HFFc6 (cell line): ENCODE measurements at places on chromosomes 12 and 14. TPM values are rescaled to one million over a fixed set of nuclear protein-coding genes. Genes with fewer than 3 reads are reported as not detected.

- H3K4me1 ChIP-seq: peaks cover 10% of the 10 kb centered on the region
- DNase-seq: no peak
- no peak overlapping the region for H3K27ac ChIP-seq
- peaks cover 16% of the 10 kb centered on the region for H3K36me3 ChIP-seq
These were observed 18.1 kb downstream of the CAMKK2 start for GRCh38 chr12:121278169-121279070.

DNA sequence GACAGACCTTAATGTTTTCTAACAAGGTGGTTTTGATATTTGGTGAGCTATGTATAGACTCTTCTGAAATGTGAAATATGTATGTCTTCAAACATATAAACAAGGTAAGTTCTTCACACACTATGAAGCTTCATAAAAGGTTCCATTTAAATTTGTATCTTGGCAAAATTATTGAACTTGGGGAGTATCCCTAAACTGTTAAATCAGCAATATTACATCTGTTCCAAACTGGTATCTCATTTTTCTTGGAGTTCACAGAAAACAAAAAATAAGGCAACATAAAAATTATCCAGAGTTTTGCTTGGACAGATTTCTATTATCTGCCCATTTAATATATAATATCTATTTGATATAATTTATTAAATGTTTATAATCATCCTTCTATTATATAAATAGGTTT is 62.4 kb downstream of the TAOK3 start:
- no peak overlapping the region; the same call in 1 of the 2 replicates for H3K27ac ChIP-seq
- H3K4me1 ChIP-seq: peaks cover 62% of the 10 kb centered on the region

DNA sequence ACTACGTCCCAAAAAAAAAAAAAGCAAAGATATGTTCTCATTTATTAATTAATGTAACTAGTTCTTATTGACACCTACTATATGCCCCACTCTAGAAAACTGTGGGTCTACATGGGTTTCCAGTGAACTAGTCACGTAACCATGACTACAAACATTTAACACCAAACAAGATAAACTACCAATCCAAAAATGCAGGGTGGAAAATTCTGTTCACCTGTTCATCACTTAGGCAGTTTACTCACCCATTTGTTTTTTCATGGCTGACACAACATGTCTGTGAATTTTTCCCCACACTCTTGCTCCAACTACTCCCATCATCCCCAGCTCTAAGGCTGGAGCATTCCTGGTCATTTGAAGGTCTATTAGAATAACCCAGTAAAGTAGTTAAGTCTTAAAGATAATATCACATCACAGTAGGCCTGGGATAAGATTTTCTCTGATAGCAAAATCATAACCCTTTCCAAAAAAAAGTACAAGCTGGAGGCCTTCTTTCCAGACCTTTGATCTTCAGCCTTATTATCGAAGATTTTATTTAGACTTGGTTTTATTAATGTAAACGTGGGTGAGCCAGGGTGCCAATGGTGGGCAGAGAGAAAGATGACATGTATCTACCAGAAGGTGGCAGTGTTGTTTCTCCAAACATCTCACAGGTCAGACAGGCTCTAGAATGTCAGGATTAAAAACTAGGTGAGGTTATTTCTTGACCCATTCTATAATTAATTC is 61.6 kb upstream of the DAAM1 start:
- no peak overlapping the region for H3K4me3 ChIP-seq
- peaks cover 13% of the 10 kb centered on the region; the same call in 1 of the 2 replicates for H3K4me1 ChIP-seq
- no peak overlapping the region for H3K27ac ChIP-seq
- no peaks in the 10 kb centered on the region for H3K36me3 ChIP-seq
- peak; percentile 53 for DNase-seq

GRCh38 chr12:119868992-119869391 is 8.1 kb downstream of the CIT start:
- peak; percentile 30 for DNase-seq
- H3K27ac ChIP-seq: peak overlapping the region; percentile 96
- peaks cover 26% of the 10 kb centered on the region for H3K4me1 ChIP-seq
- peaks cover 30% of the 10 kb centered on the region for H3K36me3 ChIP-seq
- H3K4me3 ChIP-seq: no peak overlapping the region
- H3K27me3 ChIP-seq: no peaks in the 10 kb centered on the region; the same call in 1 of the 2 replicates

- peaks cover 38% of the 10 kb centered on the region for H3K4me1 ChIP-seq
- peaks cover 17% of the 10 kb centered on the region for H3K36me3 ChIP-seq
- H3K4me3 ChIP-seq: no peak overlapping the region
- no peak for DNase-seq
- no peaks in the 10 kb centered on the region for H3K27me3 ChIP-seq
- no peak overlapping the region for H3K27ac ChIP-seq
These were observed 152.2 kb downstream of the ETV6 start for GRCh38 chr12:11801643-11802042.

DNA sequence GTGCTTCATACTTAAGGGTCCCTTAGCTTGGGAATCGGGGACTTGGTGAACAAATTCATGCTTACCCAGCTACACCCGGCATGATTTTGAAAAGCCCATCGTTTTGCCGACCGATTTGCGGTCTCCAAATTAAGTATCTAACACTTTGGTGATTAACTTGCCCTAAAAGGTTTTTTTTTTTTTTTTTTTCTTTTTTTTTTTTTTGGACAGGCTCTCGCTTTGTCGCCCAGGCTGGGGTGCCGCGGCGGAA is 843 bp upstream of the HSP90AA1 start:
- peaks cover 10% of the 10 kb centered on the region for H3K27me3 ChIP-seq
- H3K36me3 ChIP-seq: peaks cover 37% of the 10 kb centered on the region
- peak overlapping the region; percentile 77 for H3K4me3 ChIP-seq
- H3K27ac ChIP-seq: peak overlapping the region; percentile 67
- DNase-seq: no peak

GRCh38 chr12:101967506-101967905 is 90.1 kb downstream of the DRAM1 start:
- no peaks in the 10 kb centered on the region; the same call in 1 of the 2 replicates for H3K27me3 ChIP-seq
- H3K4me3 ChIP-seq: no peak overlapping the region
- H3K27ac ChIP-seq: no peak overlapping the region
- H3K36me3 ChIP-seq: no peaks in the 10 kb centered on the region

GRCh38 chr12:18864900-18865561 is 127.1 kb downstream of the CAPZA3 start:
- peak; percentile 55 for DNase-seq
- H3K4me3 ChIP-seq: peak overlapping the region; percentile 79
- peak overlapping the region; percentile 68 for H3K27ac ChIP-seq

DNA sequence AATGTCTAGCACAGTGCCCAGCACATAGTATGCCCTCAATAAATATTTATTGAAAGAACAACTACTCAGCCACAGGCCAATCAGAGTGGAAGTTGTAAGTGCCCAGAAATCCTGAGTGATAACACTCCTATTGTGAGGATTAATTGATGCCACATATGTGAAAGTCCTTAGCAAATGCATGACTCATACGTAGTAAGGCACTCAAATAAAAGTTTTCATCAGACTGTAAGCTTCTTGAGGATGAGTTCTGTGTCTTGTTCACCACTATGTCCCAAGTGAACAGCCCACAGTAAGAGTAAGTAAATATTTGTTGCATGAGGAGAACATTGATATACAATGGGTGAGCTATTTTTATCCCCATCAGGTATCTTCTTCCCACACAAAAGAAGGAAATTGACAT is 24.7 kb upstream of the ANO6 start:
- peaks cover 26% of the 10 kb centered on the region for H3K4me1 ChIP-seq
- peaks cover 5% of the 10 kb centered on the region; the same call in 1 of the 2 replicates for H3K36me3 ChIP-seq
- peak; percentile 26 for DNase-seq
- 0 out of 2 replicates have a peak overlapping the region, but pooled peaks have one; percentile 9 for H3K4me3 ChIP-seq
- H3K27me3 ChIP-seq: no peaks in the 10 kb centered on the region; the same call in 1 of the 2 replicates

DNA sequence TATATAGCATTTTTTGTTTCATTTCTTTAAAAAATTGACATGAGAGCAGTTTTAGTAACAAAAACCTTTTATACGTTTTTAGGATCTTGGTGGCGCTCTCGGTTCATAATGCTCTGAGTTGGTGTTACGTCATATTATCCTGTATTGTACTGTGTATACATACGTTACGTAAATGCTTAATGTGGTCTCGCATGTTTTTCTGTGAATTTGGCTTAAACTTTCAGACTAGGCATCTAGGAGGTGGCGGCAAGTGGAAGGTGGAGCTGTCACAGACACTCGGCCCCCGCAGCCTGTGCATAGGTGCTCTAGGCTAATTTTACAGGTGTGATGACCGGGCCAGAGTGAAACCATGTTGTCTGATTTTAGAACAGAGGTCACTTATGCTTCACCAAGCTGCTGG is 60.0 kb downstream of the PPP2R5C start:
- peaks cover 3% of the 10 kb centered on the region for H3K27me3 ChIP-seq
- no peak for DNase-seq
- no peak overlapping the region for H3K27ac ChIP-seq
- peaks cover 58% of the 10 kb centered on the region for H3K4me1 ChIP-seq
- peaks cover 27% of the 10 kb centered on the region for H3K36me3 ChIP-seq

- H3K36me3 ChIP-seq: no peaks in the 10 kb centered on the region
- no peaks in the 10 kb centered on the region for H3K27me3 ChIP-seq
- no peak for DNase-seq
- no peak overlapping the region for H3K27ac ChIP-seq
These were observed 70.3 kb upstream of the CHST11 start for GRCh38 chr12:104386461-104386860.

DNA sequence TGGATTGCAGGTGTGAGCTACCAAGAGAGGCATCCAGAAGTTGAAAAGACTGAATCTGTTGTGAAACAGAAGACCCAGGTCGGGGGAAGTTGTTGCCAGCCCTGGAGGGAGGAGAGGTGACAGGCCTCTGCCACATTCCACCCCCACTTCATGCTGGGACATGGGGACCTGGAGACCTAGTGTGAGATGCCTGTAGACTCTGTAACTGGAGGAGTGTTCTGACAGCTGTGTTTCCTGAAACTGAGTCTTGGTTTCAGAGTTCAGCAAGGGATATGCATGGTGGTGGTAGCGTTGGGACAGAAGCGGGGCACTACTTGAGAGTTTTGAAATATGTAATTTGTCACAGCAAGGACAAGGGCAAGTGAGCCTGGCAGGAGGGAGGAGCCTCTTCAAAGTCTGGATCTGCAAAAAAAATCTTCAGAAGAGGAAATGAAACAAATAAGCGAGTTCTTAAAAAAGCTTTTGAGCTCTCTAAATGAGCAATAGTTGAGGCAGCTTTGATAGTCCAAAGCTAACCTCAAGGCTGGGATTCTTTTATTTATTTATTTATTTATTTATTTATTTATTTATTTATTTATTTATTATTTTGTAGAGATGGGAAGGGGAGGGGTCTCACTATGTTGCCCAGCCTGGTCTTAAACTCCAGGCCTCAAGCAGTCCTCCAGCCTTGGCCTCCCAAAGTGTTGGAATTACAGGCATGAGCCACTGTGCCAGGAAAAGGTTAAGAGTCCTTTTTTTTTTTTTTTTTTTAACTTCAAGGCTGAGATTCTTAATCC is 58.9 kb upstream of the EEA1 start:
- H3K4me1 ChIP-seq: peaks cover 19% of the 10 kb centered on the region
- no peak for DNase-seq
- peaks cover 5% of the 10 kb centered on the region; the same call in 1 of the 2 replicates for H3K27me3 ChIP-seq
- 0 out of 2 replicates have a peak overlapping the region, but pooled peaks have one; percentile 54 for H3K27ac ChIP-seq
- no peak overlapping the region for H3K4me3 ChIP-seq

GRCh38 chr12:131862994-131863710 is 31.3 kb upstream of the ULK1 start:
- no peak for DNase-seq
- H3K4me3 ChIP-seq: peak overlapping the region; percentile 60
- H3K36me3 ChIP-seq: no peaks in the 10 kb centered on the region
- H3K4me1 ChIP-seq: peaks cover 33% of the 10 kb centered on the region
- H3K27me3 ChIP-seq: no peaks in the 10 kb centered on the region; the same call in 1 of the 2 replicates

DNA sequence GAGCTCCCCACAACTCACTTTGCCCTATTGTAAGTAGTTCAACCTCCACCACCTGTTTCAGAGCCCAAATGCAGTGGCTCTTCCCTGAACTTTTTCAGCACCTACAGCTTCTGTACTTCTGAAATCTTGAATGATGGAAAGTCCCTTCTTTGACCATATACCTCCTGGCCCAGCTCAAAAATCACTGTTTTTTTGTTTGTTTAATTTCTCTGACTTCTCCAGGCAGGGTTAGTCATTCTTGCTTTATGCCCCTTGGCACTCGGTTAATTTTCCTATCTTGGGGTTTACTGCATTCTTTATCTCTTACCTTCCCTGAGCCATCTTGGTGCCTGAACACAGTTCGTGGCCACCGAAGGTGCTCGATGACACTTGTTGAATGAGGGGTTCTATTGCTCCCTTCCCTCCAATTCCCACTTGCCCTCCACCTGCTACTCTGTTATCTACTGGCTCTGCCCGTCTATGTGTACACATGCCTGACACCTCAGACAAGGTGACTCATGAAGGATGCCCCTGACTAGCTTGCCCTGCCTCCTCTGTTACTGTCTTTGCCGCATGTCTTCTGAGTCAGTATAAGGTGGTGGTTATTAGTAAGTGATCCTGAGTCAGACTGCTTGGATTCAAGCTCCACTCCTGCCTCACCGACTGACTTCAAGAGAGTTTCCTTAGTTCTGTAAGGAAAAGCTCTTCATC is 4.4 kb downstream of the AMHR2 start:
- no peak overlapping the region for H3K4me3 ChIP-seq
- H3K4me1 ChIP-seq: peaks cover 23% of the 10 kb centered on the region
- H3K27me3 ChIP-seq: peaks cover 5% of the 10 kb centered on the region
- 0 out of 2 replicates have a peak overlapping the region, but pooled peaks have one; percentile 6 for H3K27ac ChIP-seq

DNA sequence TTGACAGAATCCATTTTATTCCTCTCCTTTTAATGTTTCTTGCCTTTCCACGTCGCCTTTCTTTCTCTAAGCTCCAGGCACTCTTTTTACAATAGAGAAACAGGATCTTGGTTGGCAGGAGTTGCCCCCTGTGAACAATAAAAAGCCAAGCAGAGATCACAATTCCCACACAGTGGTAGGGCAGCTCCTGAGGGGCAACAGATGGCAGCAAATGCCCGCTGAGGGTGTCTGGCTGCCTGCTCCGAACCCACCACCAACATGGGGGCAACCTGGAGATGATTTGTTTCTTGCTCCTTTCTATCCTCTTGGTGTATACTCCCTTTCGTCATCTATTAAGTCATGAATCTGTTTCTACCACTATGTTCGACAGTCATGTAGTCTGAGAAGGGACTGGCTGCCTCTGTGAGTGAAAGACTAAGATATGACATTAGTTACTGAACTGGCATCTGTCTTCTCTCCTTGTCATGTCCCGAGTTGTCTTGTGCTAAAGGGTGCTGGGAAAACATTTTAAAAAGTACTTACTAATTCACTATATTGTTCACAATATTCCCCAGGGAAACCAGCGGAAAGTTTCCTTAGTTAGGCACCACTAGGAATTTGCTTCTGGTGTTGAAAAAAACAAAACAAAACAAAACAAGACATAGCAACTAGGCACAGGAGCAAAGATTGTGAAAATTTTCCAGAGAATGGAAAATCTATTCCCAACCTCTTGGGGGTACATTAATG is 170.1 kb downstream of the STXBP6 start:
- H3K27ac ChIP-seq: no peak overlapping the region
- H3K4me1 ChIP-seq: peaks cover 41% of the 10 kb centered on the region
- no peaks in the 10 kb centered on the region for H3K27me3 ChIP-seq
- no peaks in the 10 kb centered on the region for H3K36me3 ChIP-seq
- no peak for DNase-seq
- H3K4me3 ChIP-seq: no peak overlapping the region

Gene PTHLH
- 0.83 to 1.0 TPM (median 0.84 TPM) in 3 replicates for total RNA-seq

Gene NEDD1
- total RNA-seq: 51.5 to 106 TPM (median 98.6 TPM) in 3 replicates

Gene MYF6
- not detected in 3 replicates for total RNA-seq

Gene PLEKHH1
- total RNA-seq: 0.16 and 0.28 TPM in 2 replicates

Gene ALG10B
- total RNA-seq: 3.9 to 5.2 TPM (median 4.3 TPM) in 3 replicates

Gene C14orf132
- 29.7 to 37.9 TPM (median 34.9 TPM) in 3 replicates for total RNA-seq

Gene HELB
- 1.4 to 1.9 TPM (median 1.4 TPM) in 3 replicates for total RNA-seq

Gene SERPINA5
- not detected in 3 replicates for total RNA-seq

Gene TAS2R31
- 0.53 to 0.77 TPM (median 0.56 TPM) in 3 replicates for total RNA-seq

Gene C12orf50
- not detected in 3 replicates for total RNA-seq

Gene ASIC1
- 1.2 to 1.7 TPM (median 1.3 TPM) in 3 replicates for total RNA-seq

Gene CCDC184
- total RNA-seq: 0.42 to 0.60 TPM (median 0.59 TPM) in 3 replicates

Gene CCDC175
- not detected in 2 replicates for total RNA-seq
